ENCODE measurements at places on chromosomes 11 and 22.
A peak's percentile ranks its signal among the peaks of the same experiment; 100 is the strongest.

GRCh38 chr11:56843816-56844215, 95.3 kb upstream of the OR9G4 start:
- no peak for DNase-seq

DNA sequence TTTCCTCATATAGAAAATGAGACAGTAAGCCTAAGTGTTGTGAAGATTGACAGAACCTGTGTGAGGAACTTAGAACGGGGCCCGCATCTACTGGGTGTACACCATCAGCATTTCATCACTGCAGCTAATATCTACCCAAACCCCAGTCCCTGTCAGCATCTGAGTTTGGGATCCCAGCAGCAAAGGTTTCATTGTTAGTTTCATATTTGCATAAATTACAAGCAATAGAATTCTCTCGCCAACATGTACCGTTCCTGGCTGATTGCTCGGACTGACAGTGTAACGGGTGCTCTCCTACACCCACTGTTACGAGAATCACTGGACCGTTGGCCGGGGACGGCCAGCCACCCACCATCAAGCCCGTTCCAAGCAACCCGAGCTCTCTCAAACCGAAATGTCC, 10.4 kb upstream of the TMPRSS6 start:
- no peak for DNase-seq

DNA sequence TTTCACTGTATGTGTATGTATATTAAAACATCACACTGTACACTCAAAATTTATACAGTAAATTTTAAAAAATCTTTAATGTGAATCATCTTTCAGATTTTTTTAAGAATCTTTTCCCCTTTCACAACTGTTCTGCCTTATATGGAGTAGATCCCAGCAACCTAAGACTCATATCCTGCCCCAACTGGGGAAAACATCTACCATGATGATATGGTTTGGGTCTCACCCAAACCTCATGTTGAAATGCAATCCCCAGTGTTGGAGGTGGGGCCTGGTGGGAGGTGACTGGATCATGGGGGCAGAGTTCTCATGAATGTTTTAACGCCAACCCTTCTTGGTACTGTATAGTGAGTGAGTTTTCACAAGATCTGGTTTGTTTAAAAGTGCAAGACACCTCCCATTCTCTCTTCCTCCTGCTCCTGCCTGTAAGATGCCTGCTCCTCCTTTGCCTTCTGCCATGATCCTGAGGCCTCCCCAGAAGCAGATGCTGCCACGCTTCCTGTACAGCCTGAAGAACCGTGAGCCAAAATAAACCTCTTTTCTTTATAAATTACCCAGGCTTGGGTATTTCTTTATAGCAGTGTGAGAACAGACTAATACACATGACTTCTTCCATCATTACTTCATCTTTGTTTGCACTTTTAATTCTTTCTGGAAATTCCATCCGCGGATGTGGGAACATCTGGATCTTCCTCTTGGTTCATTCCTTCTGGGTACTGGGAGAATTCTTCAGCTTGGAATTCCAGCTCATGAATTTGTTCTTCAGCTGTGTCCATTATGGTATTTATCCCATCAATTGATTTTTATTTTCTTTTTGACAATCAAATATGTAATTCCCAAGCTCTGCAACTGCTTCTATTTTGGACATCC, 36.9 kb downstream of the LINC01488 start:
- DNase-seq: peak; percentile 69

DNA sequence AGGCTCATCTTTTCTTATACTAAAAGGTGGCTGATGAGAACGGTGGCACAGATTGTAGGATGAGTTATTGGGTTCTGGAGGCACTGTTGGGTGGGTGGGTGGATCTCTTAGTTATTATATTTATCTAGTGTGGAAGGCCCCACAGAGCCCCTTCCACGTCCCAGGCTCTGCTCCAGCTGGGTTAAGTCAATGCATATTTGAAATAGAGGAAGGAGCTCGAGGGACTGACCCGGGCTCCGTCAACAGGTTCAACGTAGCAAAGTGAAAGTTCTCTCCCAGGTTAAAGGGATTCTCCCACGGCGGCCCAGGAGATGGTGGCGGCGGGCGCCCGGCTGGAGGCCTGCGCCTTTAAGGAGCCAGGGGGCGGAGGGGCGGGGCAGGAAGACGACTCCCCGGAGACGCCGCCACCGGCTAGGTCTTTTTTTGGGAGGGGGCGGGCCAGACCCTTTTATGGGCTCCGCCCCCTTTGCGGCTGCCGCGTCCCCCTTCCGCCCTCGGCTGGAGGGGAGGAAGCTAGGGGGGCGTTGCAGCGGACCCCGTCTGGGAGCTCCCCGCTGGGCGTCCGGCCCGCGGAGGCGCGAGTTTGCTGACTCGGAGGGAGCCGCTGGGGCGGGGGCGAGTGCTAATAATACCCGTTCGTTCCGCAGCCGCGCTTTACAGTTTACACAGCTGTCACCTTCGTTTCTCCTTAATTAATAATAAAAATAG, 1.5 kb upstream of the INPPL1 start:
- peak; percentile 85 for DNase-seq

DNA sequence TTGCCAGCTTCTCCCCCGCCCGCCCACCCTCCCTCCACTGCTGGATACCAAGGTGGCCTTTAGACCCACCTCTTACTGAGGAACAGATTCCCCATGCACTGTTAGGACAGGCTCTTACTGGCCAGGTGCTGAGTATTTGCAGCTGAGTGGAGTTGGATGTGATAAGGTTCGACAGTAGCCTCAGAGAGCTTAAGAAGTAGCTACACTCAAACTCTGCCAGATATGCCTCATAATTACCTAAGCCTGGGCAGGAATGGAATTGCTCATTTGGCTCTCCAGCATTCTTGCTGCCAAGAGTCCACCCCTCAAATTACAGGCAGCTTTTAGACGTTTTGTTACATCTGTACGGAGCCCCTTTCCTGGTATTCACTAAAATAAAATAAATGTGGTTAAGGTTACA, 9.6 kb downstream of the FAM181B start:
- no peak for DNase-seq

GRCh38 chr22:47001288-47001687, 238.8 kb downstream of the TBC1D22A start:
- DNase-seq: no peak

DNA sequence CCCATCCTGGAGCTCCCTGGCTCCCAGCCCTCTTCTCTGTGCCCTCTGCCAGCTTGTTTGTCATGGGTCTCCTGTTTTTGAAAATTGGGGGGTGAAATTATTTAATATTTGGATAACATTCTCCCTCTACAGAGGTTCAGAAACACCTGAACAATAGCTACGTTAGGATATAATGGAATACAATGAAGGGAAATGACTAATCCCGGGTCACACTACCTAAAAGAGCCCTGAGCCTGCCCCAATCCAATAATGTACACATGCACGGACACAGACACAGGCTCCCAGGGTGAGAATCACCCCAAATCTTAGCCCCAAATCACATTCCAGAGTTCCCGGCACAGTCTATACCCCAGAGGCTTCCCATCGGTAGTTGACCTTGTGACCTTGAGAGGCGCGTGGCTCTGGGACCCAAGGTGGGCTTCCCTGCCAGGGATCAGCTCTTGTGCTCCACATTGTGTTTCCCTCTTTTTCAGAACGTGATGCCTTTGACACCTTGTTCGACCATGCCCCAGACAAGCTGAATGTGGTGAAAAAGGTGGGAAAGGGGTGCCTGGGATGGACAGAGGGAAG, 135.5 kb downstream of the PARVA start:
- no peak for DNase-seq
